ENCODE measurements at places on chromosomes 2 and 18. TPM values are rescaled to one million over a fixed set of nuclear protein-coding genes. Genes with fewer than 3 reads are reported as not detected.
A peak's percentile ranks its signal among the peaks of the same experiment; 100 is the strongest.

WDR7 gene
- total RNA-seq = 44.3 TPM

DNA sequence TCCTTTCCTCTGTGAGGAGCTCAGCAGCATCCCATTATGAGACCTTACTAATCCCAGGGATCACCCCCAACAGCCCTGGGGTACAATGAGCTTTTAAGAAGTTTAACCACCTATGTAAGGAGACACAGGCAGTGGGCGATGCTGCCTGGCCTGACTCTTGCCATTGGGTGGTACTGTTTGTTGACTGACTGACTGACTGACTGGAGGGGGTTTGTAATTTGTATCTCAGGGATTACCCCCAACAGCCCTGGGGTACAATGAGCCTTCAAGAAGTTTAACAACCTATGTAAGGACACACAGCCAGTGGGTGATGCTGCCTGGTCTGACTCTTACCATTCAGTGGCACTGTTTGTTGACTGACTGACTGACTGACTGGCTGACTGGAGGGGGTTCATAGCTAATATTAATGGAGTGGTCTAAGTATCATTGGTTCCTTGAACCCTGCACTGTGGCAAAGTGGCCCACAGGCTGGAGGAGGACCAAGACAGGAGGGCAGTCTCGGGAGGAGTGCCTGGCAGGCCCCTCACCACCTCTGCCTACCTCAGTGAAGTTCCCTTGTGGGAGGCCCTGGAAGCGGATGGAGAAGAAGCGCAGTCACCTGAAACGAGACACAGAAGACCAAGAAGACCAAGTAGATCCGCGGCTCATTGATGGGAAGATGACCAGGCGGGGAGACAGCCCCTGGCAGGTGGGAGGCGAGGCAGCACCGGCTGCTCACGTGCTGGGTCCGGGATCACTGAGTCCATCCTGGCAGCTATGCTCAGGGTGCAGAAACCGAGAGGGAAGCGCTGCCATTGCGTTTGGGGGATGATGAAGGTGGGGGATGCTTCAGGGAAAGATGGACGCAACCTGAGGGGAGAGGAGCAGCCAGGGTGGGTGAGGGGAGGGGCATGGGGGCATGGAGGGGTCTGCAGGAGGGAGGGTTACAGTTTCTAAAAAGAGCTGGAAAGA, 7.6 kb downstream of the PROC start:
- H3K36me3 ChIP-seq = no peaks in the 10 kb centered on the region
- H3K4me1 ChIP-seq = peaks cover 7% of the 10 kb centered on the region
- no peak overlapping the region for H3K4me3 ChIP-seq
- no peak for DNase-seq

DNA sequence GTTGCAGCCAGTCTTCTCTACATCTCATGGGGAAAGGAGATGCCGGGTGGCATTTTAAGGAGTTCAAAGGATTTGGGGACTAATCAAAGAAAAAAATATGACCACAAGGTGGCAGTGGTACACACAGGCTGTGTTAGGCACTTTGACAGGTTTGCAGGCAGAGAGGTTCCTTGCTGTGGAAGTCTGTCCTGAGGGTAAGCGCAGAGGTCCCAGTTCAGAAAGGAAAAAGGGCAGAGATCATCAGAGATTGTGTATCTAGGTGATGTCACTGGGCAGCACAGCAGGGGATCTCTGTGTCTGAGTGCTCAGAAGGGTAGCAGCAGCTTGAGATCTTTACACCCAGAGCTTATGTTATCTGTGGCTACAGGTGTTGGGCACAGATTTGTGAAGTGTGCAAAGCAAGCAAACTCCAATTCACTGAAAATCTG, 231.4 kb downstream of the LRRTM1 start:
- no peak overlapping the region for H3K27ac ChIP-seq
- peak; percentile 22 for DNase-seq
- H3K4me3 ChIP-seq = no peak overlapping the region
- no peaks in the 10 kb centered on the region for H3K4me1 ChIP-seq

DNA sequence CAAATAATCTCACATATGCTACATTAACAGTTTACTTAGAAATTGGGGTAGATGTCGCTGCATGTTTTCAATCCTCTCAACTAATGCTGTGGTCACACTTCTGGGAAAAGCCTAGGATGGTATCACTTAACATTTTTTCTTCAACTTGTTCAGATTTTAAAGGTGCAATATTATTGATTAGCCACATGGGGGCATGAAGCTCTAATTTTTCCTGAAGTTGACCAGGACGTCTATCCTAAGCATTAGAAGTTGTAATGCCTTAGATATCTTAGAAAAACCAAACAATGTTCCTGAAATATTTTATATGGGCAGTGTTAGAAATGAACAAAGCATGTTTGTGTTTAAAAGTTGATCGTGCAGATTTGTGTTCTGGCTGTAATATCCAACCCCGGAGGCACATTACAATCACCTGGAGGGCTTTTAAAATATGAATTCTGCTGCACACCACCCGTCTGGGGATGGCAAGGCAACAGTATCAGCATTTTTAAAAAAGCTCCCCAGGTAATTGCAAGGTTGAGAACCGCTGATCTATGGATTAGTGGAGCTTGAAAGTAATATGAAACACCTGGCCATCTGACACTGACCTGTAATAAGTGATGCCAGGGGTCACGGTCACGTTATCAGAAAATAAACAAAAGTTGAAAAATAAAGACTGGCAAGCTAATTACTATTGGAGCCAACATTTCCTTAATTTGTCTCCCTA, 100.5 kb upstream of the LMAN1 start:
- DNase-seq = no peak
- no peaks in the 10 kb centered on the region for H3K36me3 ChIP-seq
- H3K4me3 ChIP-seq = no peak overlapping the region
- no peak overlapping the region for H3K27ac ChIP-seq
- H3K27me3 ChIP-seq = peaks cover 8% of the 10 kb centered on the region

- no peak overlapping the region for H3K27ac ChIP-seq
- H3K27me3 ChIP-seq = peaks cover 64% of the 10 kb centered on the region
- no peak overlapping the region for H3K4me3 ChIP-seq
- peaks cover 17% of the 10 kb centered on the region for H3K4me1 ChIP-seq
These were observed 4.2 kb upstream of the FN1 start for GRCh38 chr2:215439980-215440512.

- H3K4me3 ChIP-seq = peak overlapping the region; percentile 74
- peaks cover 40% of the 10 kb centered on the region for H3K27me3 ChIP-seq
- H3K4me1 ChIP-seq = peaks cover 26% of the 10 kb centered on the region
- no peaks in the 10 kb centered on the region for H3K36me3 ChIP-seq
These were observed 34.2 kb downstream of the CHRNA1 start for GRCh38 chr2:174729797-174730697.

DNA sequence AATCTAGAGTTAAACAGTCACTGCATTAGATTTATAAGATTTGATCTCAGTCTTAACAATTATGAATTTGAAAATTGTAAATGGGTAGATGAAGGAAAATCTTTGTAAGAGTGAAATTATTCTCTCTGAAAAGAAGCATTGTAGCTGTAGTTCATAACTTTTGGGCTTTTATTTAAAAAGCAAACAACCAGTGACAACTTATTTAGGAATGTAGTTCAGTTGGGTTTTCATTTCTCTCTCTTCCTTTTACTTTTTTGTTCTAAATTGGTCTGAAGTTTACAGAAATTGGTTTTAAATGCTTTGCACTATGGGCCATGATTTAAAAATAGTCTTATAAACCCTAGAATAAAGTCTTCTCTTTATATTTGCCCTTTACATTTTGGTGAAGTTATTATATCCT, 296.6 kb downstream of the GULP1 start:
- H3K4me1 ChIP-seq = no peaks in the 10 kb centered on the region
- no peaks in the 10 kb centered on the region for H3K27me3 ChIP-seq
- H3K4me3 ChIP-seq = no peak overlapping the region
- no peak overlapping the region for H3K27ac ChIP-seq
- H3K36me3 ChIP-seq = no peaks in the 10 kb centered on the region

Data from activated CD4-positive, alpha-beta T cell treated with anti-CD3 and anti-CD28 coated beads, Interleukin-2, amount 10 ng/mL, durations not matched to agents 7 days and 5 days (primary cell).